ENCODE measurements at places on chromosomes 3 and 15.
A peak's percentile ranks its signal among the peaks of the same experiment; 100 is the strongest.

DNA sequence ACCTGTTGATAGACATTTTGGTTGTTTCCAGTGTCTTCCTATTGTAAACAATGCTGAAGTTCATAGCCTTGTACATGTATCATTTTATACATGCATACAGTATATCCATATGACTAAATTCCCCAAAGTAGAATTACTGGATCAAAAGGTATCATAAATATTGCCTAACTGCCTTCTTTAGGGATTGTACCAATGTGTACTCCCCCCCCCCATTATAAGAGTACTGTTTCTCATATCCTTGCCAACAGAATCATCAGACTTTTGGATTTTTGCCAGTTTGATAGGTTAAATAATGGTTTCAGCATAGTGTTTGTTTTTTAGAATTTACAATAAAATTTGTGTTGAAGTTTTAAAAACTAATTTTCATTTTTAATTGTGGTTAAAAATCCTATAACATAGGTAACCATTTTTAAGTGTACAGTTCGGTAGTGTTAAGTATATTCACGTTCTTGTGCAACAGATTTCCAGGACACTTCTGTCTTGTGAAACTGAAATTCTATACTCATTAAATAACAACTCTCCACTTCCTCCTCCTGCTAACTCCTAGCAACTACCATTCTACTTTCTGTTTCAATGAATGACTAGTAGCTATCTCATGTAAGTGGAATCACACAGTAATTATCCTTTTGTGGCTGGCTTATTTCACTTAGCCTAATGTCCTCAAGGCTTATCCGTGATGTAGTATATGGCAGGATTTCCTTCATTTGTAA, 30.8 kb upstream of the MAP3K13 start:
- DNase-seq, result no peak

- DNase-seq, result peak; percentile 24
Observed at GRCh38 chr3:43181202-43181821, 75.4 kb upstream of the POMGNT2 start.

GRCh38 chr15:56160966-56161365, 82.7 kb downstream of the RFX7 start:
- no peak for DNase-seq

DNA sequence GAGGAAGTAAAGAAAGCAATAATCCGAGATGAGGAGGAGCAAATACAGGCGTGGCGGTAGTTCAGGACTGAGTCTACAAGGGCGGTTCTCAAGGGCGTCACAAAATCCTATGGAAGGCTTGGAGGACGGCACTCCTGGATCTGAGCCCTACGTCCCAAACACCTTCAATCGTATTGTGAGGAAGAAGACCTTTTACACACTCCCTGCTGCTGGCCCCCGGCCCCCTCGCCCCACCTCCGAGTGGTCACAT, 747 bp downstream of the PLD1 start:
- no peak for DNase-seq

GRCh38 chr15:38904298-38904697, 339.7 kb upstream of the RASGRP1 start:
- DNase-seq, result no peak

- DNase-seq, result no peak
Observed at GRCh38 chr3:153927107-153927506, 194.1 kb upstream of the ARHGEF26 start.

- no peak for DNase-seq
Observed at GRCh38 chr3:133301731-133302130, 98.1 kb upstream of the BFSP2 start.

GRCh38 chr3:58317811-58318210, 11.5 kb downstream of the HTD2 start:
- no peak for DNase-seq

DNA sequence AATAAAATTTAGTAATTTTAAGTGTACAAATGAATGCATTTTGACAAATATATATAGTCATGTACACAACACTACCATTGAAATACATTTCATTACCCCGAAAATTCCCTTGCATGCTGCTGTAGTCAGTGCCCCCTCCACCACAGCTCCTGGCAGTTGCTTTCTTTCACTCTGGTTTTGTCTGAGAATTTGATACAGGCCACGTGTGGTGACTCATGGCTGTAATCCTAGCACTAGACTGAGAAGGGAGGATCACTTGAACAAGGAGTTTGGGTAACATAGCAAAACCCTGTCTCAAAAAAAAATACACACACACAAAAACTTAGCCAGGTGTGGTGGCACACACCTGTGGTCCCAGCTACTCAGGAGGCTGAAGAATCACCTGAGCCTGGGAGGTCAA, 65.4 kb downstream of the TFRC start:
- DNase-seq, result no peak

GRCh38 chr15:40364251-40364650, 6.2 kb downstream of the DISP2 start:
- DNase-seq, result no peak

DNA sequence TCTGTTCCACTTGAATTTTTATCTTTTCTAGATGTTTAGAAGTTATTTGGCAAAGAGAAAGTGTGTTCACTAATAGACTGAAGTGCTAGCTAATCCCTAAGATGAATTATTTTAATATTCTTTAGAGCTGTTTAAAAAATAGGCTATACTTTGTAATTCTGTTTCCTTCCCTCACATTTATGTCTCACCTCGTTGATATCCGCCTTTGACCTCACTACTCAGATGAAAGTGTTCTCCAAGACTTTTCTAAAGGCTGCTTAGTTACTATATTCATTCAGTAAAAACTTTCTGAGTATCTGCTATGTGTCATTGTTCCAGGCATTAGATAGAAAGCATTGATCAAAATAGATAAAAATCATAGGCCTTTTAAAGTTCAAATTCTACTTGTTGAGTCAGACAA, 38.3 kb downstream of the HMG20A start:
- DNase-seq, result no peak

DNA sequence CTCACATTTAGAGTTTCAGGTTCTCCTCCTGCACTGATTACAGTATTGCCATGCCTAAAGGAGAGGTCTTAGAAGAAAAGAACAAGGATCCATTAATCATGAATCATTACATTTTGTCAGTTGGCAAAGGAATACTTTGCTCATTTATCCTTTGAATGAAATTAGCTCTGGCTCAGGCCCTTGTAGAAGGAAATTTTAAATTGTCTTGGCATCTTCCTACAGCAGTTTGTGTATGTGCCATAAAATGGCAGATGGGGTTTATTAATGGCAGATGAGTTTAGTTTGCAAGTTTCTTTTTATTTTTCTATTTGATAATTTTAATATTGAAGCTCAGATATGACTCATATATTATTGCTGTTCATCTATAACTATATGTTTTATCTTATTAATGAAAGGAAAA, 181.2 kb upstream of the EPHA3 start:
- no peak for DNase-seq

DNA sequence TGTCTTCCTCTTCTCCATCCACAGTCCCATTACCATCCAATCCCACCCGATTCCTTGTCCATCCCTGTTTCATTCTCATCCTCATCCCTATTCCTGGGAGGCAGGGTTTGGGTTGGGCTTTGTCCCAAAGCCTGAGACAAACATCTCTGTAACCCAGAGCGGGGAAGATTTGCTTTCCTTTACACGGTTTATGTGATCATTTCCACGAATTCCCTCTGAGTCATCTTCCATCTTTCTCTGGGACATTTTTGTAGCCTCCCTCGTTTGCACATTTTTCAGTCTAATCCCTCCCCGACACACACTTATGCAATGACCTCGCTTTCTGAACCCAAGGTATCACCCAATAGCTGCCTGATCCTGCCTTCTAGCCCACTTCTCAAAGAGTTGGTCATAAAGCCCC, 22.8 kb downstream of the DUOX2 start:
- DNase-seq, result no peak

DNA sequence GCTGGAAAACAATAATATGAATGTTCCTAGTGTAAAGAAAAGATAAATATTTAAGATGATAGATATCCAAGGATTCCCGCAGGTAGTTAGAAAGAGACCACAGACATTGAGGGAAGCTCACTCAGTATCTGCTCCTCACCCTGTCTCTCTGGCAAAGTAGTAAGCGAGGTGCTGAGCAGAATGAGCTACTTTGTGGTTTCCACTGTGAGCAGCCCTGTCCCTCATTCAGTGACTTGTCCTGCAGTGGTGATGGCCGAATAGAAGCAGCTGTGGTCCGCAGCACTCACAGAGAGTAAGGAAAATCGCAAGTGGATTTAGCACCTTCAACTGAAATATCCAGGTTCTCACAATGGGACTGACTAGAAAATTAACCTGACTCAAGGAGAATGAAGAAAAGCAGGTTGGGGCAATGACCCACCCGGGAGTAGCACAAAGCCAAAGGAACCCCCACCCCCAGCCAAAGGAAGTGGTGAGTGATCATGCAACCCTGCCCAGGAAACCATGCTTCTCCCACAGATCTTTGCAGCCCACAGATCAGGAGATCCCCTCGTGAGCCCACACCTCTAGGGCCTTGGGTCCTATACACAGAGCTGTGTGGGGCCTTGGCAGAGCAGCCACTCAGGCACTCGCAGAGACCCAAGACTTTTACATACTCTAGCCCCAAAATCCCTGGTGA, 21.8 kb upstream of the SLC25A38 start:
- DNase-seq, result peak; percentile 50

DNA sequence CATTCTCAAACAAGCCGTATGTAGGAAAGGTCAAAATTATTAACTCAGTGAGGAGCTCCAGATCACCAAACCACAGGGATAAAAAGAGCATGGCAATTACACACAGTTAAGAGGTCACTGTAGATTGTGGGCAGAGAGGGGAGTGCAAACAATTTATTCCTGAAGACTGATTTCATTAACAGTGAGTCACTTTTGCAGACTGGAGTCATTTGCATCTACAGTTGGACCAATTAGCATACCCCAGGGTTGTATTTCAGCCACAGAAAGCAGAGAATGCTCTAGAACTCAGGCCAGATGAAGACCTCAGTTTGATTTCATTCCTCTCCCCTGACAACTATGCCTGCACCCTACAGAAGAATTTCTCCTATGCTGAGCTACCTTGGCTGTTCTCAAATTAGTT, 40.1 kb downstream of the SETMAR start:
- DNase-seq, result no peak

GRCh38 chr15:31498756-31499155, 172.1 kb downstream of the KLF13 start:
- DNase-seq, result no peak

DNA sequence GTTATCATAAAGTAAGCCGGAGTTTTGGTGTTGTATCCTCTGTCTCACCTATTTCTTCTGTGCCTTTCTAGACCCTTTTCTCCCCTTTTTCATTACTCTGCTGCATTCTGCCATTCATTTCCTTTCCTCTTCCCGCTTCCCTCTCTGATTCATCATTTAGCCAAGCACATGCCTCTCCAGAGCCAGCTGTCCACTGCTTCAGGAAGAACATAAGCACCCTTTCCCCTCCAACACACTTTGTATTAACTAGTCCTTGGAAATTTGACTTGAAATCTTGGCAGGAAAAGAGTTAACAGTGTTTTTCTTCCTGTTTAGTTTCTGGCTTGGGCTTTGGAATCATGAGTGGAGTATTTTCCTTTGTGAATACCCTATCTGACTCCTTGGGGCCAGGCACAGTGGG, 9.7 kb downstream of the APH1B start:
- DNase-seq, result no peak

- DNase-seq, result no peak
Observed at GRCh38 chr3:21528291-21528995, 222.6 kb downstream of the ZNF385D start.

GRCh38 chr3:73461547-73461946, 163.2 kb downstream of the PDZRN3 start:
- DNase-seq, result no peak

DNA sequence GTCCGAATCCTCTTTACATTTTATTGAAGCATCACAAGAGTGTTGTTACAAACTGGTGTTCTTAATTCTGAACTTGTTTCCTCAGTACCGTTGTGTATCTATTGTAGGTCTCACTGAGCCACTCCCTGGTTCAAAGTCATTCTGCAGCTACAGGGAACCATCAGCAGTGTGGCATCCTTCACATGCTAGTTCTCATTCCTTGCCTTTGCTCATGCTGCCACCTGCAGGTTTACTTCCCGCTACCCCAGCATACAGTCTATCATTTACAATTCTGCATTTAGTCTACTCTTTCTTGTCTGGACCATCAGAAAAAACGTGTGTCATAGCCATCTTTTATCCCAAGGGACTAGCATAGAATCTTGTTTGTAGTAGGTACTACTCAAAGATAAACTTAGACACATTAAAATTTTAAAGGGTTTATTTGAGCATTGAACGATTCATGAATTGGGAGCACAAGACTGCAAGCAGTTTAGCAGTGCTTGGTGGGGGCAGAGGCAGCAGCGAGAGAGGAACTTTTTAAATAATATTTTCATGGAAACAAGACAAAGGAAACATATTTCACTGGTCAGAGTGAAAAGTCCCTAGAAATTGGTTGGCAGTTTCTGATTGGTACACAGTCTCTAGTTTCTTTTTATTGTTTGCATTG, 402.1 kb downstream of the CADM2 start:
- DNase-seq, result no peak

DNA sequence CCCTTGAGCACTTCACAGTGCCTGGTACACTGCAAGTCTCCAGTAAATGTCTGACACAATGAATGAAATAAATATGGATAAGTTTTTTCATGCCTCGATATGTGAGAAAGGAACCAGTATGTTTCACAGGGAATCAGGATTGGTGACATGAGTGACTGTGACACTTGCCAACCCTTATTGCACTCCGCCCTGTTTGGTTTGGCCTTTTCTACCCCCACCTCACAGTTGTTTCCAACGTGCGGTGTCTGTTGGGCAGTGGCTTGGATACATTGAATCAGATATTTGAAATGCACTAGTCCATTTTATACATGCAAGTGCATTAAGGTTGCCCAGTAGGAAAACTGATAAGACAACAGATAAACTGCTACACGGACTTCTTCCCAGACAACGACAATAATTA, 2.0 kb downstream of the NPHP3 start:
- DNase-seq, result no peak

DNA sequence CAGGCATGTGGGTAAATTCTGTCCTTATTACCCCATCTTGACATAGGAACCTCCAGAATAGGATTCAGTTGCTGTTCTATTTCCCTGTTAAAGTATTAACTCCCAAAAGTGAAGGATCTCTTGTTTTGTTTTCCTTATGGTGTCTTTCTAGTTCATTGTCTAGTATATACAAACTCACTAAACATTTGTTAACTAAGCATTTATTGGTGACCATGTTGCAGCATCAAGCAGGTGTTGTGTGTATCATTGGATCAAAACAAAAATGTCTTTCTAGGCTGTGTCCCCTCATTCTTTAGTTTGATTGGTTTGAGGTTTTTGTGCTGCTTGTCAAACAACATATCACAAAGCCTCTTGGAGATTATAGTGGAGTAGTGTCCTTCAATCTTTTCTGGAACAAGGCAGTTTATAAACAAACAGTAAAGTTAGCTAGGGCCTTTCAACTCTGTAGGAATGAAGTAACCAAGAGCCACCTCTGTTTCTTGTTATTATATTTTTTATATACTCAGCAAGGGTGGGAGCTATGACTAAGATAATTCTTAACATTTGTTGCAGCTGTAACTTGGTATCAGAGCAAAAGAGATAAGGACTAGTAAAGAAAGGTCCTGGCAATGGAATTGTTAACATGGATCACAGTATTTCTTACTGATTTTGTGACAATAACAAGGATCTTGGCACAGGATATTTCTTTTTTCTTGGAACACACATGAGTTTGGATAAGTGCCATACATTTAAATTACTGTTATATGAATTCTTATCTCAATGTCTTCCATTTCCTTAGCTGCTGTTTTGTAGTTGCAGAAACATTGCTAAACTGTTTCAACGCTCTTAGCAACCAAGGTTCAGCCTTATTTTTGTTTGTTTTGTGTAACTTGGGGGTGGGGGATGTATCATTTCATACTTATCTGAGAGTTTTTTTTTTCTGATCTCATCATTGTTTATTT, 49.3 kb downstream of the TMOD3 start:
- DNase-seq, result no peak
